ENCODE measurements at places on chromosomes 4 and X.

- DNase-seq, result no peak
Observed at GRCh38 chr4:172596206-172596605, 572.4 kb upstream of the GALNT7 start.

- DNase-seq, result no peak
Observed at GRCh38 chr4:61273233-61273632, 73.1 kb downstream of the ADGRL3 start.

- no peak for DNase-seq
Observed at GRCh38 chr4:71625005-71625404, 158.9 kb downstream of the GC start.

GRCh38 chrX:22021751-22022324 is 10.3 kb upstream of the PHEX start:
- no peak for DNase-seq

DNA sequence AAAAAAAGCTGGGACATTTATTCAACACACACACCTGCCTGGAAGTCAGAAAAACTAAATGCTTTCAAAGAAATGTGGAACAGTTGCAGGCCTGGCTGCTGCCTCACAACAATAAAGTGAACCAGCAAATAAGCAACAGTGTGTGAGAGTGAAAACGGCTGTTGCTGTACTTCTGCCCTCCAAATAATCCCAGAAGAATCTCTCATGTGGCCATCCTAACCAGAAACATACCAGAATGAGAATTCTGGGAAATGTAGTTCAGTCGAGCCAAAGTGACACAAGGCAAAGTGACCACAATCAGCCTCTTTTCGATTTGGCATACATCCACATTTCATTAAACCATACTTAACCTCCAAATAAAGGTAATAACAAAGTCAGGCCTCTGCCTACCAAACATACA is 204.5 kb downstream of the SLC7A11 start:
- no peak for DNase-seq
